HFFc6 (cell line): ENCODE measurements at places on chromosomes 16 and 17.

GRCh38 chr17:976312-976711 is 3.3 kb downstream of the NXN start:
- DNase-seq = no peak

GRCh38 chr16:23608194-23608593 is 12.1 kb upstream of the NDUFAB1 start:
- peak; percentile 63 for DNase-seq

GRCh38 chr16:22397464-22397863 is 23.0 kb upstream of the CDR2 start:
- peak; percentile 91 for DNase-seq

DNA sequence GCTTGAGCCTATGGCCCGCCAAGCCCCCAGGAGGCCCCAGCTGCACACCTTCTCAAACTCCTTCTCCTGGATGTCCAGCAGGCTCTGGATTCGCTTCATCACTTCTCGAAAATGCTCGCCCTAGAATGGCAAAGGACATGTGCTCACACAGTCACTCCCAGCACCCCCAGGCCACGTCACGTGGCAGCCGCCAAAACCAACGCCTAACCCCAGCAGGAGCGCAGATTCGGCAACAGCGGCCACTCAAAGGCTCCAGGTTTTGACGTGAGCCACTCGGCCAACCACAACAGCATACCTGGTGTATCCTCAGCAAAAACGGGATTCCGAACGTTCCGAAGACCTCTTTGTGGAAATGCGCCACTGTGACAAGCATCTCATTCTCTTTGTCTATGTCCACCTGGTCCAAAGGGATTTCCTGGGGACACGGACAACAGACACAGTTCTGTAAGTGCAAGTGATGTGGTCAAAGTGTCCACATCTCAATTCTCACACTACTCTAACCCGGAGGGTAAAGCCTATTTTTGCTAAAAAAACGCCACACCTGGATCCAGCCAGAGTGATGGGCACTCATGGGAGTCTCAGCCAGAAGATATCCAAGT is 12.7 kb downstream of the LITAFD start:
- no peak for DNase-seq

DNA sequence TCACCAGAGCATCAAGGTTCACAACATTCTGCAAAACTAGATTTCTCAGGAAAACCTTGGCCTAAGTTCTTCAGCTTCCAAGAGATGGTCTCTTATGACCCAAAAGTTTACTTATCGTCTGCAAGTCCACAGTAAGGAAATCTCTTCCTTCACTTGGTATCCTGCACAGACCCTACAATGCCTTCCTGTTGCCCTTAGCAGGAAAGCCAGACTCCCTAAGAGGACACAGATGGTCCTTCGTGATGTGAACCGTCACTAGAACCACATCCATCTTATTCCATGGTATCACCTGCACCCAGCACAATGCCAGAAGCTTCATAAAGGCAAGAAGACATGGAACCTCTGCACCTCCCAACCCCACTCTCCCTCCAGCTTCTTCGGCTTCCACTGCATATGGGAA is 34.1 kb downstream of the CMC2 start:
- DNase-seq = no peak

DNA sequence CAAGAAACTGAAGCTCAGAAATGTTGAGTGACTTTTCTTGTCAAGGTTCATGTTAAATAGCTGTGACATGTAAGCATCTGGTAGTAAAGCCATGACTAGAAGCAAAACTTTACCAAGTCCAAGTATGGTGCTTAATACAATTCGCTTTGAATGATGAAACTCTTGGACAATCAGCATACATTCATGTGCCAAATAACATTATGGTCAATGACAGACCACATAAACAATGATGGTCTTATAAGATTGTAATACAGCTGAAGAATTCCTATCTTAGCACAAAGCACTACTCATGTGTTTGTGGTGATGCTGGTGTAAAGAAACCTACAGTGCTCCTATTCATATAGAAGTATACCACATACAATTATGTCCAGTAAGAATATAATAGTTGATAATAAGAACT is 97.1 kb upstream of the RPRML start:
- no peak for DNase-seq

- peak; percentile 61 for DNase-seq
Observed at GRCh38 chr17:28908640-28909167, 5.8 kb upstream of the DHRS13 start.

GRCh38 chr17:75755205-75755901 is 9.6 kb downstream of the GALK1 start:
- DNase-seq = no peak

GRCh38 chr16:86306811-86307513 is 203.4 kb upstream of the FOXF1 start:
- DNase-seq = peak; percentile 56

- no peak for DNase-seq
Observed at GRCh38 chr17:47694581-47695428, 844 bp downstream of the TBKBP1 start.

DNA sequence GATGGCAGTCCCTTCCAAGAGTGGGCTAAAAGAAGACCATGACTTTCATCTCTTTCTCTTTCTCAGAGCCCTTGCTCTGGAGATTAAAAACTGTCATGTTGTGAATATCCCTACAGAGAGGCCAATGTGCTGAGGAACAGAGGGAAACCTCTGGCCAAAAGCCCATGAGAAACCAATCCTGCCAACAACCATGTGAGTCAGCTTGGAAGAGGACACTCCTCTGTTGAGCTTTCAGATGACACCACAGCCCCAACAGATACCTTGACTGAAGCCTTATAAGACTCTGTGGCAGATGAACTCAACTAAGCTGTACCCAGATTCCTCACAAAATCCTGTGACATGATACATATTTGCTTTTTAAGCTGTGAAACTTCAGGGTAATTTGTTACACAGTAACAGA is 19.6 kb downstream of the CPPED1 start:
- no peak for DNase-seq

DNA sequence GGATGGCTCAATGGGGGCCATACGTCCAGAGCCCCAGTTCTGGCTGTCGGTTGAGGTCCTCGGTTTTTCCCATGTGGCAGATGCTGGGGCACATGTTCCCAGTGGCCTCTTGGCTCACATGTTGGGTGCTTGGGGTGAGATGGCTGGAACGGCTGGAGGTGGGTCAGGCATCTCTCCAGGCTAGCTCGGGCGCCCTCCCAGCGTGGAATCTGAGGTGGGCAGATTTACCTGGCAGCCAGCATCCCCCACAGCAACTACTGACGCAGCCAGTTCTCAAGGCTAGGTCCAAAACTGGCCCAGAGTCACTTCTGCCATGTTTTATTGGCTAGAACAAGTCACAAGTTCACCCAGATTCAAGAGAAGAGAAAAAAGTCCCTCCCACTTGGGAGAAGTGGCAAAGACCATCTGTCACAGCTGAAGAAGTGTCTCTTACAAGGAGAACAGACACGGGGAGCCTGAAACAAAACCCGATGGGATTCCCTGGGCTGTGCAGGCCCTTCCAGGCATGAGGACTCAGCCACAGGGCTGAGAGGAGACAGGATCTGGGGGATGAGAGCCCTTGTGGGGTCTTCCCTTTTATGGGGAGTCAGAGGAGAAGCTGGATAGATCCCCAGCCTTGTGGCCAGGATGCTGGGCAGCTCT is 15.2 kb downstream of the ACE start:
- DNase-seq = no peak

DNA sequence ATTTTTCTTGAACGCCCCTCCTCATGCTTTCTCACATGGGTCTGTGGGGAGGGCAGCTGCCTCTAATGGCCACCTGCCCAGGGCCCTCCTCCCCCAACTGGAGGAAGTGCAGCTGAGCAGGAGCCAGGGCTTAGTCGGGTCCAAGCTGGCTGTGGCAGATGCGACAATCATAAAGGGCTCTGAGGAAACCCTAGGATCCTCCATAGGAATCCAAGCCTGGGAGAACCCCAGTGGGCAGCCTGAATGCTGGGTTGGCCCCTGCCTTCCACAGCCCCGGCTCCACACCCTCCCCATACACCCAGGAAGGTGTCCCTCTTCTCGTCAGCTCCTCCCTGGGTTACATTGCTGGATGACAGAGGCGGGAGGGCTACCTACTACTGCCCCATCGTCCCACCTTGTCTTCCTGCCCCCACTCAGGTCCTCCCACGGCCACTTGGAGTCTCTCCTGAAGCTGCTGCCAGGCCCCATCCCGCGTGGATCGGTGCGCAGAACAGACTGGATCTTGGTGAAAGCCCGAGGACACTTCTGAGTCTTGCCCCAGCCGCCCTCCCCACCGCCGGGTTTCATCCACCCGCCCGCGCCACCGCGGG is 15.6 kb upstream of the CBFB start:
- DNase-seq = no peak

DNA sequence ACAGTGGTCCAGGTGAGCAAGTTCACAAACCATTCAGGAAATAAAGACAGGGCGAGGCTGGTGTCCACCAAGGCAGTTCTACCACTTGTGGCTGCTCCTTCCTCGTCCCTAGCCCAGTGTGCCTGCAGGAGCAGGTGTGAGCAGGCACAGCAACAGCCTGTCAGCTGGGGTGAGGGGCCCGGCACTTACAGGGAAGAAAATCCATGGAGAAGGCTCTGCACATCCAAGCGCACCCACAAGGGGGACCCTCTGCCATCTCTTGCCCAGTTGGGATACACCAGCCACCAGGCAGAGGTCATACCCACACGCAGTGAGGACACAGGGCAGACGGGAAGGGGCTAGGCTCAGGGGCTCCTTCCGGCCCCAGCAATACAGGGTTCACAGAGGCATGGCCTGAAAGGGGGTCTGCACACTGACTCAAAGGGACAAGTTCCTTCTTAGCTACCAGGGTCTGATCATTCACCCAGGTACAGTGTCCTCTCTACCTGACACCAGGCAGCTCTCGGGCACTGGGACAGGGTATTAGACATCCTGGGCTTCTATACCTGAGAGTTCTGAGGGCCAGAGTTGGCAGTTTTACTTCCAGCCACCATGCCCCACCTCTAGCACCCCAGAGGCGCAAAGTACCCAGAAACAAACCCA is 27.0 kb downstream of the CDIP1 start:
- DNase-seq = peak; percentile 13

DNA sequence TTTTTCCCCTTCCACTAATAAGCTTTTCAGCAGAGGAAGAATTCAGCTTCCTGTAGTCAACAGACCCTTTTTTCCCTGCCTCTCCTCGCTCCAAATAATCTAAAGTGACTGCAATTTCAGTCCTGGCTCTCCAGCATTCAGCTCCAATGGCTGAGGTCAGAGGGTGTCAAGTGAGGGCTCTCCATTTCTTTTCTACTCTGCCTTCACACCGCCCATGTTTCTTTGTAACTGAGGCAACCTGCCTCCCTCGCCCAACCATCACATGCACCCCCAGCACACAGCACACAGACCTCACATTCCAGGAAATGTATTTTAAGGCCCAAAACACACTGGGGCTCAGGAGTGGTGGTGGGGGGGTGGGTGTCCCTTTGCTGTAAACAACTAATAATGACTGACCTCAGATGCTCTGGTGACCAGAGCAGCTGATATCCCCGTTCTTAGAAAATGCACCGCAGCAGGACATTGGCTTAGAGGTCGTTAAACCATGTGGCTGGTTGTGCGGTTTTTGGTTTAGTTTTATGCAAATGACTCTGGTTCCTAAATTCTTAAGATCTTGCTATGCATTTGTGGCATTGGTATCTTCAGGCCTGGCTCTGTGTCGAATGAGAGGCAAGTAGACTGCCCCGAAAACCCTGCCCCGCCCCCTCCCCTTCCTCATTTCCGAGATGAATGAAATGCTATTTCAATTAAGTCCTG is 203.6 kb downstream of the ZFHX3 start:
- no peak for DNase-seq

- DNase-seq = peak; percentile 83
Observed at GRCh38 chr17:7750321-7750821, 32.8 kb downstream of the DNAH2 start.

- no peak for DNase-seq
Observed at GRCh38 chr17:41416479-41416878, 7.9 kb downstream of the KRT37 start.

GRCh38 chr16:17457513-17457912 is 13.2 kb downstream of the XYLT1 start:
- DNase-seq = no peak

DNA sequence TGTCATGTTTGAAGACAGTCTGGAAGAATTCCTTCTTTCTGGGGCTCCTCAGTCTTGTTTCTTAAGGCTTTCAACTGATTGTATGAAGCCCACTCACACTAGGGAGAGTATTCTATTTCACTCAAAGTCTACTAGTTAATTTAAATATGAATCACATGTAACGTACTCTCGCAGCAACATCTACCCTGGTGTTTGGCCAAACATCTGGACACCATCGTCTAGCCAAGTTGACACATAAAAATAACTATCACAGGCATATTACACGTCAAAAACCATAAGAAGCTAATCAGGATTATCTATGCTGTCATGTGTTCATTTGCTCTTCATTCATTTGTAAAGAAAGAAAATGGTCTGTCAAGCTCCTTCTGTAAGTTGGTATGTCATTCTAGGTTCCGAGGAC is 787.4 kb downstream of the KCNJ2 start:
- DNase-seq = no peak

GRCh38 chr17:29216856-29217255 is 29.8 kb upstream of the CRYBA1 start:
- no peak for DNase-seq

DNA sequence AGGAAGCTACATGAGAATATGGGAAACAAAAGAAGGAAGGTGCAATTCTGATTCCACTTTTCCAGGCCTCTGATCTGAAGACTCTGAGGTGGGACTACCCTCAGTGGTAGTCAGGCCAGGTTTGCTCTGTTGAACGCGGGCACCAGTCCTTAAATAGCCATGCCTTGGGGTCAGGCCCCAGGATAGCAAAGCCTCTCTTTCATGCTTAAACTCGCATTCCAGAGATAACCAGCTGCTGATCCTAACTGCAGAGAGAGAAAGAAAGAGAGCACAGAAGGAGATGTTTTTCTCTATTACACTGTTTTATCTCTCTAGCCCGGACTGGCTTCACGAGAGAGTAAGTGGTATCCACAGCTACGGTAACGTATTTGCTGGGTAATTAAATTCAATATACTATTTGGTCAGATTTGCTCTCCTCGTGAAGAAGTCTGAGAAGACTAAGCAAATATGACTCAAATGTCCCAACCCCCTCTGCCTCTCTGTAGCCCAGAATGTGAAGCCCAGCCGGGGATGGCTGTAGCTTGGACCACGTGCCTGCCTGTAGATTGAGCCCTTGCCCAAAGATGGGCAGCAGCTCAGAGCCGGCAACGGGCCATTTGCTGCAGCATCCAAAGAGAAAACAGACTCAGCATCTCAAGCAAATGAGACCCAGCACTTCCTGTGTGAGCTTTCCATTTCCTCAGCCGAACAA is 122.2 kb downstream of the SMG6 start:
- peak; percentile 92 for DNase-seq

GRCh38 chr16:55207693-55208428 is 116.1 kb upstream of the IRX6 start:
- no peak for DNase-seq
